ENCODE measurements at places on chromosomes 5 and 9.

DNA sequence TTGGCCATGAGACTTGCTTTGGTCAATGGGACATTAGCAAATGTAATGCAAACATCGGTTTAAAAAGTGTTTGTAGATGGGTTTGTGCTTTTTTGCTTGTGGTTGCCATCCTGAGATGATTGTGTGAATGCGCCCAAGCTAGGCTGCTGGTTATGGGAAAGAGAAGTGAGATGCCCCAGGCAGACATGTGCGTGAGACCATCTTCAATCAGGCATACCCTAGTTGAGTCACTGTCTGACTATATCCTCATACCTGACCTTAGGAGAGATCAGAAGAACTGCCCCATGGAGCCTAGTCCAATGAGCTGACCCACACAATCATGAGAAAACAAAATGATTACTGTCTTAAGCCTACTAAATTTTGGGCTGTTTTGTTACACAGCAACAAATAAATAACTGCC is 36.8 kb upstream of the ZNF608 start:
- no peak for DNase-seq

- peak; percentile 90 for DNase-seq
These were observed 51.6 kb downstream of the ENTREP1 start for GRCh38 chr9:69376651-69377050.

GRCh38 chr5:153276151-153276550 is 214.3 kb upstream of the GRIA1 start:
- no peak for DNase-seq

- no peak for DNase-seq
These were observed 123.5 kb downstream of the SLC24A2 start for GRCh38 chr9:19665146-19665863.

- DNase-seq: no peak
These were observed 996.0 kb upstream of the ARRDC3 start for GRCh38 chr5:92378966-92379611.

- DNase-seq: peak; percentile 49
These were observed 7.0 kb upstream of the IRF1 start for GRCh38 chr5:132497488-132497997.

DNA sequence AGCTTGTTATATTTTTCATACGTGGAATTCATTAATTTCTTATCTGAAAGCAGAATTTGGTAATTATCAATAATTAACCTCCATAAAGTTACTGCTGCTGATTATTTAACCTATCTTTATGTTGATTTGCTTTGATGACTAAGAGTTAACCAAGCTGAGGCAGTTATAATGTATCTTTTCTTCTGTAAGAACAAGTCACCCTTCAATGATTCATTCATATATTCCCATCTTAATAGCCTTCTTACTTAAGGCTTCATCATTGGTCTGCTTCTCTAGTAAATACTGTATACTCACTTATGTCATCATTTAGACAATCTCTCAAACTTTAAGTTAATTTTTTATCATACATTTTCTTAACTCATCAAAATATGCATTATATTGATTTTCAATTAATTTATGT is 592.2 kb downstream of the ANXA1 start:
- no peak for DNase-seq
